Activated naive CD4-positive, alpha-beta T cell treated with anti-CD3 and anti-CD28 coated beads, Interleukin-2, amount 50 U/mL, for 72 hours (primary cell): ENCODE measurements at places on chromosomes 4 and X. TPM values are rescaled to one million over a fixed set of nuclear protein-coding genes. Genes with fewer than 3 reads are reported as not detected.

Gene TMEM154
- total RNA-seq, result 17.1 TPM

Gene ACSL4
- total RNA-seq, result 62.0 TPM

Gene DOK7
- not detected for total RNA-seq

Gene MAGED4B
- 3.6 TPM for total RNA-seq

Gene ADRA2C
- not detected for total RNA-seq

Gene CABS1
- total RNA-seq, result not detected

Gene AMOT
- total RNA-seq, result 1.3 TPM

Gene TEX13B
- not detected for total RNA-seq

Gene PDGFRA
- total RNA-seq, result not detected

Gene RHOH
- 81.2 TPM for total RNA-seq

Gene P2RY4
- total RNA-seq, result 0.31 TPM

Gene PCDH18
- not detected for total RNA-seq

Gene MBTPS2
- total RNA-seq, result 1.4 TPM

Gene ADGRG4
- total RNA-seq, result not detected

Gene UGT2B15
- not detected for total RNA-seq

Gene APOOL
- total RNA-seq, result 17.1 TPM

Gene RPS6KA6
- 0.16 TPM for total RNA-seq

Gene MAGEA10
- total RNA-seq, result not detected

Gene PDLIM3
- total RNA-seq, result 0.48 TPM

Gene HELT
- total RNA-seq, result not detected

Gene CXorf49
- total RNA-seq, result not detected

Gene MAGEC3
- total RNA-seq, result not detected
